ENCODE measurements at places on chromosomes 16 and 17.

DNA sequence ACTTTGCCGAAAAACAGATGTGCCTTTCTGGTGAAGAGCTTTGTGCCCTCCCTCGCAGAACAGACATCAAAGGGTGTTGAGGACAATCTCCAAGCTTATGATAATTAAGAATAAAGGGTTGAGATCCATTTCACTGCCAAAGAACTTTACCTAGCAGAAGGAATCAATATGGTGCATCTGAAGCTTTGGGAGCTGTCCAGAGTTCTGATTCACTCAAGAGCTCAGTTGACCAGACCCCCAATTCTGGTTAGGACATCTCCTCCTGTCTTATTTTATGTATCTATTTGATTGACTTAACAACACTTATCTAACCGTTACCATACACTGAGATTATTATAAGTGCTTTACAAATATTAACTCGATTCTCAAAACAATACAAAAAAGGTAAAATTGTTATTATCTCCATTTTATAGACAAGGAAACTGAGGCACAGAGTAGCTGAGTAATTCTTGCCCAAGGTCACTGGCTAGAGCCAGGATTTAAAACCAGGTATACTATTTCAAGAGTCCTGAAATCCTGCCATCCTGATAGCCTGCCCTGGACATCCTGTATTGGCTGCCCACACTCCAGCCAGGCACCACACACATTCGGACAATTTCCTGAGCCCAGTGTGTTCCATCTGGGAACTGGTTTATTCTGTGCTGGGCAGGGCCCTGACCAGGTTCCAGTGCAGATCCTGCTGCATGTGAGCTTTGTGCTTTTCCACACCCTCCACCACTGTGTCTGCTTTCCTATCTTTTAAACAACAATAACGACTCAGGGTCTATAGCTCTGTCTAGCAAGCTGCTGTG is 29.8 kb downstream of the PITPNM3 start:
- no peak for DNase-seq

GRCh38 chr17:56347639-56348038 is 194.4 kb downstream of the ANKFN1 start:
- DNase-seq = no peak

- no peak for DNase-seq
Measured at GRCh38 chr16:8894736-8895334, 12.7 kb downstream of the LITAFD start.

DNA sequence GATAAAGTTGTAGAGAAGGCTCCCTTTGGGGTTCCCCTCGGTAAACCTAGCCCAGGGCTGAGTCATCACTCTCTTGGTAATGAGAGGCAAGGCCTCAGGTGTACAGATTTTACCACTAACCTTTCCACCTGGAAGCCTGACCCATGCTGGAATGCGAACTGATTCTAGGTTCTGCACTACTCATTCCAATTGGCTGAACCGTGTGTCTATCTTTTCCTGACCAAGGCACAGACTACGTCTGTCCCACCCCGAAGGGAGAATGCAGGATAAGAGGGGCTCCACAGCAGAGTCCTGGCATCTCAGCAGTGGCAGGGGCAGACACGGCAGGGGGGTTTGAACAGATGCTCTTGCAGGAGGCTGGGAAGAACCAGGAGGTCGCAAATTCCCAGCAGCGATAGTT is 65.4 kb upstream of the B4GALNT2 start:
- DNase-seq = no peak

- no peak for DNase-seq
Measured at GRCh38 chr16:61042737-61043136, 993.5 kb downstream of the CDH8 start.

DNA sequence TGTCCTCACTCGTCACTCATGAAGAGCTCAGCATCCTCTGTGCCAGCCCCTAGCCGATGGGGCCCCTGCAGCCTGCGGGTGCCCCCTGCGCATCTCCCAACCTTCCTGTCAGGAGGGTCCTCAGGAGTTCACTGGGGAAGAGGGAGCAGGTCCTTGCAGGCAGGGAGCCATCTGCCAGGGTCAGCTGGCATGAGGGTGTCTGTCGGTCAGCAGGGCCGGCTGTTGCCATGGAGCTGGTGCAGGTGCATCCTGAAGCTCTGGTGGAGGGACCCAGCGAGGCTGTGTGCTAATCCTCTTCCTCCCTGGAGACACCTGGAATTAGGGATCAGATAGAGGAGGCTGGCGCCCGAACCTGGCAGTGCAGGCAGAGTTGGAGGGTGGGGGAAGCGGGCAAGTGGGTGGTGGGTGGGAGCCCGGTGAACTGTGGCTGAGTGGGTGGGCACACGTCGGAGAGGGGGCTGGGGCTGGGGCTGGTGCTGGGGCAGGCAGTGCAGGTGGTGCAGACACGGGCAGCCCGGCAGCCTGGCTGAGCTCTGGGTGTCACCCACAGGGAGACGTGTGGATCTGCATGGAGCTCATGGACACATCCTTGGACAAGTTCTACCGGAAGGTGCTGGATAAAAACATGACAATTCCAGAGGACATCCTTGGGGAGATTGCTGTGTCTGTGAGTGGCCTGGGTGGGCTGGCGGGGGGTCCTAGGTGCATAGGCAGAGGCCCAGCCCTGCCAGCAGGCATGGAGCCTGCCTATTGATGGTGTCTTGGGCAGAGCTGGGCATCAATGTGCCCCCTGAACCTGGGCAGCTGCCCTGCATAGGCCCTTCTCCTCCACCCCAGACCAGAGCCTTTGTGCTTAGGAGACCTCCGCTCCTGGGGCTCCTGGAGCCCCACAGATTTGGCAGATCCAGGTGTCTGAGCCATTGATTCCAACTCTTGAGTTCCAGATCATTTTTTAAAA is 17.4 kb downstream of the MAP2K3 start:
- DNase-seq = no peak

DNA sequence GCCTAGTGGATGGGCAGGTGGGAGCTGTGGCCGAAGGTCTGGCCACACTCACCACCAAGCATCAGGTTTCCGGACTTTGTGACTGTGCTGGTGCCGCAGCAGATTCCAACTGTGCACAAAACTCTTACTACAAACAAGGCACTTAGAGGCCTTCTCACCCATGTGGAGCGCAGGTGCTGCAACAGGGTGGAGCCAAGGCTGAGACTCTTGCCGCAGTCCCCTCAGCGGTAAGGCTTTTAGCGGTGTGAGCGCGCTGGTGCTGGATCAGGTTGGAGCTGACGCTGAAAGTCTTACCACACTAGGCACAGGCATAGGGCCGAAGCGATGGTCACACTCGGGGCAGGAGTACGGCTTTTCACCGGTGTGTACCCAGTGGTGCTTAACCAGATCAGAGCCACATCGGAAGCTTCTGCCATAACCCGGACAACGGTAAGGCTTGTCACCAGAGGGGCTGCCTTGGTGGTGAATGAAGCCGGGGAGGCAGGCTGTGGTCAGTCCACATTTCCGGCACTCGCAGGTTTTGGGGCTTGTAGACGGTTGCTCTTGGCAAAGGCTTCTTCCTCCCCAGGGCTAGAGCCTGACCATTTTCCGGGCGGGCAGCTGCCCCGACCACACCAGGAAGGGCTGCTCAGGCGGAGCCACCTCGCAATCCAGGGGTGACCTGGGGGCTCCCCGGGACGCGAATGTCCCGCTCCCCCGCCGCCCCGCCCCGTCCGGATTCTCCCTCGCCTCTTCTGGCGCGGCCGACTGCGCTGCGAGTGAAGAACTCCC is 1.0 kb upstream of the ARMC5 start:
- DNase-seq = peak; percentile 39

DNA sequence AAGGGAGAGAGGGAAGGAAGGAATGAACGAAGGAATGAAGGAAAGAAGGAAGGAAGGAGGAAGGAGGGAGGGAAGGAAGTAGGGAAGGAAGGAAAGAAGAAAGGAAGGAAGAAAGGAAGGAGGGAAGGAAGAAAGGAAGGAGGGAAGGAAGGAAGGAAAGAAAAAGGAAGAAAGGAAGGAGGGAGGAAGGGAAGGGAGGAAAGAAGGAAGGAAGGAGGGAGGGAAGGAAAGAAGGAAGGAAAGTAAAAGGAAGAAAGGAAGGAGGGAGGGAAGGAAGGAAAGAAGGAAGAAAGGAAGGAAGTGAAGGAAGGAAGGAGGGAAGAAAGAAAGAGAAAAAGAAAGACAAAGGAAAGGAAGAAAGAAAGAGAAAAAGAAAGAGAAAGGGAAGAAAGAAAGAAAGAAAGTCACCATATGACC is 442.4 kb downstream of the RBFOX1 start:
- DNase-seq = no peak

- no peak for DNase-seq
Measured at GRCh38 chr16:17607609-17608008, 136.8 kb upstream of the XYLT1 start.

GRCh38 chr17:48484256-48484655 is 46.6 kb downstream of the HOXB1 start:
- no peak for DNase-seq

DNA sequence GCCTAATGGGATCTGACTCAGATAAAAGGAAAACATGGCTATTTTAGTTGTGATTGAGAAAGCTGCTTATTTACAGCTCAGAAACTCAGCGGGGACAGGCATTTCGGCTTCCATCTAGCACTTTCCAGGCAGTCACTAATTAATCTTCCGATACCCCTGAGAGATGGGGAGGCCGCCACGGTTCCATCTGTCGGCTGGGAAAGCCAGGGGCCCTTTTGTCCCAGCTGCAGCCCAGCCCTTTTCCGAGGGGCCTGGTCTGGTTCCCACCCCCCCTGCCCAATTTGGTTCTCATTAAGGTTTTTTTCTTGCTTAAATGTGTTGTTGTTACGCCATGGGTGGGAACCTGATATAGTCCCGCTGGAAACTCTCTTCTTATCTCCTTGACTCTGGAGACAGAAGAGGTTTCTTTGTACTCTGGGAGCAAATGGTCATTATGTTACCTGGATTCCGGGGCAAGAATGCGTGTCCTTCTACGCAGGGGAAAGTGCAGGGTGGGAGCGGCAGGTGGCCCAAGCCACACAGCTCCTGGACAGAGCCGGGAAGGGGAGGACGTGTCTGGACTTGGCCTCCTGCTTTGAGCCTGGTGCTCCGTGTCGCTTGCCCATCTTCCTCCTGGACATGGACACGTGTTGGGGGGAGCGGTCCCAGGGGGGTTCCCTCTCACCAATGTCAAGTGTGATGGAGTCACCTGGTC is 50.9 kb upstream of the GSE1 start:
- no peak for DNase-seq

DNA sequence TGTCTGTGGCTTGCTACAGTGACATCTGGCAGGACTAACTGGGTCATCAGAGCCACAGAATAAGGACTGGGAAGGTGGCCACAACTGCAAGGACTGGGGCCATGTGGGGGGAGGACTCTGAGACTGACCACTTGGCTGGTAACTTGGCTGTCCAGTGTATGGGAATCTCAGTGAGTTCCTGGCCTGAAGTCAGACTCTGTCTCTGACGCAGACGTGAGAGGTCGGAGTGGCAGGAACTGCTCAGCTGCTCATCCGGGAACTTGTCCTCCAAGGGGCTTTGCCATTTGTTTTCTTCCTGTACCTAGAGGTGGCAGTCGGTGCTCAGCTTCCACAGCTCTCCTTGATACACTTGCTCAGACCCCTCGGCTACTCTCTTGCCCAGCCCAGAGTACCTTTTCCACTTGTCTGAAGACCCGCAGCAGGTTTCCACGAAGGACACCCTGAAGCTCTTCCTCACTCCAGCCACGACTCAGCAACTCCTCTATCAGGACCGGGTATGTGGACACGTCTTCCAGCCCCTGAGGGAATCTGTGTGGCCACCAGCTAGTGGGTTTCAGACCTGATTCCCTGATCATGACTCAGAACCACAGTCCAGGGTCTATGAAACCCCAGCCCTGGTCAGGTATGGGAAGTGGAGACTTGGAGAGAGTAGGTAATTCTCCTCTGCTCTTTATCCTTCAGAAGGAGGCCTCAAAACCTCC is 7.3 kb upstream of the DPEP3 start:
- no peak for DNase-seq

DNA sequence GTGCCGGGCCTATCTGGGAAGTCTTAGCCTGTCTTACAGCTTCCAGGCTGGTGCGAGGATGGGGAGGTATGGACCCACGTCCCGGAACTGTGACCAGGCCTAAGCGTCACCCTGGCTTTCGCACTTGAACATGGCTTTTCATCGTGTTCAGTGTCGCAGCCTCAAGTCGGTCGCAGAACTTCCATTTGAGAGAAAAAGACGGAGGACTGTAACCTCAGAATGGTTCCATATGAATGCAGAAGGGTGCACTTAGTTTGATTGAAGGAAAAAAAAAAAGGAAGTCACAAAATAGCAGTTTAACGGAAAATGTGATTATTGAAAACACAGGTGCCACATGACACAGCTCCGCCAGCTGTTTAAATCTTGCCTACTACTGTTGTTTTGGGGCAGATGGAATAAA is 30.2 kb upstream of the JPT2 start:
- DNase-seq = no peak

- peak; percentile 29 for DNase-seq
Measured at GRCh38 chr17:76791053-76791980, 53.4 kb downstream of the MFSD11 start.

- no peak for DNase-seq
Measured at GRCh38 chr17:50681263-50682200, 26.2 kb downstream of the ANKRD40 start.

DNA sequence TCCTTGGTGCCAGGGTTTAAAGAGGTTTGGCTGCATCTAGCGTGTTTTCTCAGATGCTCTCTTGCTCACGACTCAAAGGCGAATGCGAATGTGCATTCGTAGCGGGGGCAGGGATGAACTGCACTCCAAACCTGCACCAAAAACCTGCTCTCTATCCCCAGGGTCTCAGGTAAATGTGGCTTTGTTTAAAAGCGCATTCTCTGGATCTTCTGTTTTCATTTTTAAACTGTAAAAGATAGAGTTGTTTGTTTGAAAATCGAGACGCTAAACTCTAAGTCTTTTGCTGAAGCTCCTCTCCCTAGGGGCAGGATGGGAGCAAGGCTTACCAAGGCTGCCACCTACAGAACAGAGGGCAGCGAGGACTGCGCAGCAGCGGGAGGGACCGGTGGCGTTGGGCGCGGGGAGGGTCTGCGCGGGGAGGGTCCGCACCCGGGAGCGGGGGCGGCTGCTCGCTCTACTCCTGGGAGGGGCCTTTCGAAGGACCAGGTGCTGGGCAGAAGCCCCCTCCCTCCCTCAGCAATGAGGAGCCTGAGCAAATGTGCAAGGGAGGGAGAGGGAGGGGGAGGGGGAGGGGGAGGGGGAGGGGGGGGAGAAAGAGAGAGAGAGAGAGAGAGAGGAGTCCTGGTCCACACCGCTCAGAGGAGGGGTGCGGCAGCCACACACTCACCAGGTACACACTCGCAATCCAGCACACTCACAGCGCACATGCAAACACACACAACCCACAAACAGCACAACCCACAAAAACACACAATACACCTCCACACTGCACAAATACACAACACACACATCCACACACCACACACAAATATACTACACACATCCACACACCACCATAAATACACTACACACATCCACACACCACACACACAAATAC is 142.8 kb downstream of the GRIN2A start:
- no peak for DNase-seq

GRCh38 chr17:66375121-66375520 is 72.7 kb downstream of the PRKCA start:
- no peak for DNase-seq
